NCI-H2171 (cell line): ENCODE measurements at places on chromosomes 3 and 15.

- DNase-seq, result no peak
Observed at GRCh38 chr15:51349156-51349844, 7.8 kb downstream of the GLDN start.

GRCh38 chr15:57972864-57973263 lies 92.6 kb downstream of the ALDH1A2 start:
- no peak for DNase-seq

DNA sequence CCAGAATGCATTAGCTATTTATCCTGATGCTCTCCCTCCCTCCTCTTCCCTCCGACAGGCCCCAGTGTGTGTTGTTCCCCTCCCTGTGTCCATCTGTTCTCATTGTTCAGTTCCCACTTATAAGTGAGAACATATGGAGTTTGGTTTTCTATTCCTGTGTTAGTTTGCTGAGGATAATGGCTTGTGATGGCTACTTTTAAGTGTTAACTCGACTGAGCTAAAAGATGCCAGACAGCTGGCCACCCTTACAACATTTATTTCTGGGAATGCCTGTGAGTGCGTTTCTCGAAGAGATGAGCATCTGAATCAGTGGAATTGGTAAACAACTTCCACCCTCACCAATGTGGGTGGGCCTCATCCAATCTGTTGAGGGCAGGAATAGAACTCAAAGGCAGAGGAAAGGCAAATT lies 24.7 kb upstream of the TM2D3 start:
- peak; percentile 80 for DNase-seq

DNA sequence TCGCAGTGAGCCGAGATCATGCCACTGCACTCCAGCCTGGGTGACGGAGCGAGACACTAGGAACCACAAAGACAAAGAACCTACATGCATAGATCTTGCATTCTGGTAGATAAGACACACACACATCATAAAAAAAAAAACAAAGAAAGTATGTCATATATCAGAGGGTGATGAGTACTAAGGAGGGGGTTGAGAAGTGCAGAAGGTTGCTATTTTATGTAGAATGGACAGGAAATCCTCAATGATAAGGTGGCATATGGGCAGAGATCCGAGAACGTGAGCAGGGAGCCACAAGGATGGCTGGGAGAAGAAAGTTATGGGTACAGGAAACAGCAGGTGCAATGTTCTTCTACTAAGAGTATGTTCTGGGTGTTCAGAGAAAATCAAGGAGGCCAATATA lies 118.8 kb downstream of the MEX3B start:
- no peak for DNase-seq

DNA sequence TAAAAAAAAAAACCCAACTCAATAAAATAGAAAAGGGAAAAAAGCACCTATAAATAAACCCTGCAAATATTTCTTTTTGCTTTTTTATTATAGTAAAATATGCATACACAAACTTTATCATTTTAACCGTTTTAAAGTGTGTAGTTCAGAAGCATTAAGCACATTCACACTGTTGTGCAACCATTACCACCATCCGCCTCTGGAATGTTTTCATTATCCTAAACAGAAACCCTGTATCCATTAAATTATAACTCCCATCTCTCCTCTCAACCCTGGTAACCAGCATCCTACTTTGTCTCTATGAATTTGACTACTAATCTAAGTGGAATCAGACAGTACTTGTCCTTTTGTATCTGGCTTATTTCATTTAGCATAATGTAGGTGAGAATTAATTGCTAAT lies 15.0 kb downstream of the CDCP1 start:
- no peak for DNase-seq
